Stimulated activated CD8-positive, alpha-beta memory T cell treated with anti-CD3 and anti-CD28 coated beads, Interleukin-15, amount 100 ng/mL, for 1 hour (primary cell): ENCODE measurements at places on chromosomes 3 and 15.

DNA sequence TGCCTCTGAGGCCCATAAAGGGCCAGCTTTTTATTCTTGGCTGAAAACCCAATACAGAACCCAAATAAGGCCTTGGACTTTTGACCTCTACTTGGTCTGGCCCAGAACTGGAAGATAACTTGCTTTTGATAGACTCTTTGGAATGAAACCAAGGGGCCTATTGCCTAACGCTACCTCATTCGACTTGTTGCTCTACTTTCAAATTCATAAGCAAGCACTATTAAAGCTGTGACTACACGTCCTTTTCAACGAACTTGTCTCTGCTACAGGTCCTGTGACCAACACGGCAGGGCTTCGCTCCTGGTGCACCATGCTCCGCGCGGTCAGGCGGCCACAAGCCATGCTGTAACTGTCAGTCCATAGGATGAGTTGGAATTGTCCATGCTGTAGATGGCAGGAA lies 385.4 kb downstream of the MFSD1 start:
- no peak for DNase-seq

- no peak for DNase-seq
Measured at GRCh38 chr15:58584789-58585461, 153.1 kb downstream of the LIPC start.

DNA sequence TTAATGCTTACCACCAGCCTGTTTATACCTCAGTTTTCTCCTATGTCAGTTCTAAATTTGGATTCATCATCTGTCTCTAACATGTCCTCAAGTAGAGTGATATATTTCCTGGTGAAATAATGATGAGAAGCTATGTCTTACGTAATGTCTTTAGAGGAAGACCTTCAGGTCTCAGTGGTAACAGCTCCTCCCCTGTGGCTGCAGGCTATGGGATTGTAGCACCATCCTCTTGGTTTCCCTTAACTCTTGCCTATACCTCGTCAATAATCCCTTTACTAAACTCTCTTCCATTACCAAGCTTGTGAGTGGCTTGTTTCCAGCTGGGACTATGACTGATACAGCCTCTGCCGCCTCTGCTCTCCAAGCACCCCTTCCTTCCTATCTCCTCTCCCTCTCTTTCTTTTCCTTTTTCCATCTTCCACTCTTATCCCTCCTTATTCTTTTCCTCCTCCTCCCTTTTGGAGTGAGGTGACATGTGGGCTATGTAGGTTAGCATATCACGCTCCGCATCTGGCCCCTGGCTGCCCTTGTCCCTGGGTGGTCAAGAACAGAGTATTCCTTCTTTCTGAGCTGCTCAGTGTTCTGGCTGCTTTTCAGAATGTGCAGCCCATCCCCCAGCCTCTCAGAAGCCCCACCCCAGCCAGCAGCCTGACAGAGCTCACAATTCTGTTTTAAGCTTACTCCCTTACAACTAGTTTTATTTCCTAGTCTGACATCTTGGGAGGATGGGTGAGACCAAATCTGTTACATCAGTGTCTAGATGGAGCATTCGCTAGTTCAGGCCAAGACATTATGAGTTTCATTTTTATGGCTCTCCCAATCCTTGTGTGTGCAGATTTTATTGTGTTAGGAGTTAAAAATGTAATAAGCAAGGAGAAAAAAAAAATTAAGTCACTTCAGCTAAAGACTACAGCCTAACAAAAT lies 75.0 kb upstream of the RNU6-1 start:
- DNase-seq, result no peak

DNA sequence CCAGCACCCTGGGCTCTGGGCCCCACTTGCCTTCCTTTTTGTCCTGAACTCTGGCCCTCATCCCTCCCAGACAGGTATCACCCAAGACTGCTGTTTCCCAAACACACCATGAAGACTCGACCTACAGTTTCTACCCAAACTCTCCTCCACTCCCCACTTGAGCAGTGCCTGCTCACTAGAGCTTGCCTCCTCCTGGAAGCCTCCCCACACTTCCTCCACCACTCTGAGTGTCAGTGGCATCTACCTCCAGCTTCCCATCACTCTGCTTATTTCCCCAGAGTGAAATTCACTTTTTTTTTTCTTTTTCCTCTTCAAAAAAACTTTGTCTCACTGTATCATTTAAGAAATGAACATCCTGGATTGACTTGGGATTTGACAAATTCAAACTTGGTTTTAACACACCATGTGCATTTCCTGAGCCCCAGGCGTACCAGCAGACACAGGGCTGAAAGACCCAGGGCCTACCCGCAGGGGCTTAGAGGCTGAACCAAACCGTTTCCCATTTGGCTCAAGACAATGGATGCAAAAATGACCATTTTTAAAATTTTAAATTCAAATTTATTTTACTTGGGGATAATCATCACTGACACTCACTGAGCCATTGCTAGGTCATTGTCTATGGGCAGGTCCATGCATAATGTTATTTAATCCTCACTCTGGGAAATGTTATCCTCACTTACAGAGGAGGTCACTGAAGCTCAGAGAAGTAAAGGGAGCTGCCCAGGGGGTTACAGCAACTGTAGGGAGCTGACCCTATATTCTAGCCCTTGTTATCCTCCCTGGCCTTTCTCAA lies 62.3 kb downstream of the IQSEC1 start:
- no peak for DNase-seq

DNA sequence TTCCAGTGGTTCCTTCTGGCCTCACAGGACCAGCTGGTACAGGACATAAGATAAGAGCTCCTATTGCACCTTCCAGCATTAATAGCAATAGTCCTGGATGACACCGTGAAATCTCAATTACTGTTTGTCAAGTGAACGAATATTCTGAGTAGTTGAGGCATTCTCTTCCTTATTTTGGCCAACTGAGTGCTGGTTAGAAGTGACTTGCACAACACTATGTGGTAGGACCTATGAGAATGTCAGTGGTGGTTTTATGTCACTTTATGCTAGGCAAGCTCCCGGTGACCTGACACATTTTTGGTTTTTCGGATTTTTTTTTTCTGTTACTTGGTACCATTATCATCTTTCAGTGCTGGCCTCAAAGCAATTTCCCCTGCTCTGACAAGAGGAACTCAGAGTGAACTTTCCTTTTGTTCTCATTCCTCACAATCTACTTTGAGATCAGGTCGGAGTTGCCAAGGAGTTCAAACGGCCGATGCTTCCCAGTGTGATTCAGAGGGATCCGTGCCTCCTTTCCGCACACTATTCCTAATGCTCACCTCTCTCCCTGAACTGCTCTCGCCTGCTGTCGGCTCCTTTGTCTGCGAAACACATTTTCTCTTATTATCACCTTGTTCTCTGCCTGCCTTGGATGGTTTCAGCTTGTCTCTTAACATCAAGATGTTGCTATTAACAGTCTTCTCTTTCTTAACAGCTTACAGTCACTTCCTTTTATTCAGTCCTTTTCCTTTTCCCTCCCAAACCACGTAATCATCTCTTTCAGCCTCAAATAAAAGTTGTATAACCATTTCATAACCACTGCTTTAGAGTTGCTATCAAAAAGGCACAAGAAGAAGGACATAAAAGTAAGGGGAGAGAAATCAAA lies 35.8 kb downstream of the QTRT2 start:
- DNase-seq, result no peak

GRCh38 chr15:69138963-69139362 lies 21.5 kb upstream of the GLCE start:
- DNase-seq, result no peak

DNA sequence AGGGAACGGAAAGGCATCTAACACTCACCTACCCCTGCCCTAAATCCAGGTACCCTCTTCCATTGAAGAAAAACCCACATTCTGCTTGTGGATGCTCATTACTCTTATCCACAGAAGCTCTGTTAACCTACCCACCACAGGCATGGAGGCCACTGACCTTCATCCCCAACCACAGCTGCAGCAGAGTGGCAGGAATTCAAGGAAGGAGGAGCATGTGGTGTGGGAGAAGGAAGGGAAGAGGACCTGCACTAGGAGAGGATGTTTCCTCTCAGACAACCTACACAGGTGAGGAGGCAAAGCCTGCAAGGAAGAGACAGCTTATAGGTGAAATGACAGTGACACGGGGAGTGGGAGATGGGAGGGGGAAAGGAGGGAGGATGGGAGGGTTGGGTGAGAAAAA lies 192.5 kb upstream of the TSC22D2 start:
- no peak for DNase-seq

DNA sequence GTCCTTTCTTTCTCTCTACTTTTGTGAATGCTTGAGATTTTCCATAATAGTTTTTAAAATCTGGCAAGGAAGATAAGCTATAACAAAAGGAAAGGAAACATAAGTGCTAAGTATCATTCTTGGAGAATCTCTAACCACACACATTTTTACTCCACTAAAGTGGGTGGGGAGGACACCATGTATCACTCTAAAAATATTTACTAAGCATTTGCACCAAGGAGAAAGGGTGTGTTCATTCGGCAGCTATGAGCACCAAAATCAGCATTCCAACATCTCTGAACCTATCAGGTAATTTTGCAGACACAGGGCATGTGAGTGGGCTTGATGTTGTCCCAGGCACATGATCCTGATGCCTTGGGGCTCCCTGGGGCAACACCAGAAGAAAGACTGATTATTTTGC lies 5.5 kb downstream of the B4GALT4 start:
- DNase-seq, result no peak

DNA sequence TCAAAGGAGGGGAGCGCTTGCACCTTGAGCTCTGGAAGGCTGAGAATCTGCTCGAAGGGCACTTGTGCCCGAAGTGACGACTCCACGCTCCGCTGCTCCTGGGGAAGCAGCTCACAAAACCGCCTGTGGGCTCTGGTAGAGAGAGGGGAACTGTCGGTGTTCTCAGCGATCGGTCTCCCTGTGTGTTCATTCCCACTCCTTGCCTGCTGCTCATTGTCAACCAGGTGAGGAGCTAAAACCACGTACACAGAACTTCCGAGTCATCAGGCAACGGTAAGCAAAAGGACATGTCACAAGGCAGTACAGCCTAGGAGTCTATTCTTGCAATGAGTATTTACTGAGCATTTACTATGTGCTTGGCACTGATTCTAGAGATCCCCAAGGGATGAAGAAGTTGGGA lies 1.5 kb downstream of the CIB1 start:
- no peak for DNase-seq

DNA sequence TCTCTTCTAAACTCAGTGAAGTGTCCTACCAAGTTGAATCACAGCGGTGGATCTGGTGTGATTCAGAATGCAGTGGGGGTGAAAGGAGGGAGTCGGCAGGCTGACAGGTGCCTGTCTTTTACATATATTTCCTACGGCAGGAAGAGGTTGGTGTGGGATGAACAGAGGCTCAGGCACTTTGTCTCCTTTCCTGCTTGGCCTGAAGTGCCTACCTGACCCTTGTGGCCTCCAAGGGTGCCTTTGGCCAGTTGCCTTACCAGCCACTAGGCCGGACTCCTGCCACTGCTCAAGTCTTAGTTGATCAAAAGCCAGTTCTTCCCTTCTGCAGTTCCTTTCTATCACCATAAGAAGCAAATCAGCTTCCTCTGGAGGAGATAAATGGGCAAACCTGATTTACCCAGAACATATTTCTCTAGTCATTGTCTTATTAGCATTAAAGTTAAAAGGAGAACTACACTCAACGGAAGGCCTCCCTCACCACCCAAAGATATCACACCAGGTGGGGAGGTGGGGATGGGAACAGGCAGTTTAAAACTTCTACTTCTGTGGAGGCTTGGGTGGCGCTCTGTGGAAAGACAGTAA lies 52.1 kb downstream of the CRTC3 start:
- DNase-seq, result no peak

DNA sequence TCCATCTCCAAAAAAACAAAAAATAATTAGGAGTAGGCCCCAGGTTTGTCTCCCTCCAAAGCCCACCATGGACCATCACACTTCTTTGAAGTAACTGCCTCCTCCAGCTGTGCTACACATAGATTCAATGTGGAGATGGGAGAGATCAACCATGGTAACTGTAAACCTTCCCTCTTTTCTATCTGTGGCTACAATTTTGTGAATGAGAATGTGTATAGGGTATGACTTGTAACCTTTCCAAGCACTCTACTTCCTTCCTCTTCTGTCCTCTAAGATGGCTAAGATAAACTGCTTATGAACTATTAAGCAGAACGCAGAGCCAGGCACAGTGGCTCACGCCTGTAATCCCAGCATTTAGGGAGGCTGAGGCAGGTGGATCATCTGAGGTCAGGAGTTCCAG lies 55.5 kb upstream of the ATP11B start:
- DNase-seq, result no peak

GRCh38 chr15:74890665-74890960 lies 771 bp downstream of the MPI start:
- DNase-seq, result no peak

DNA sequence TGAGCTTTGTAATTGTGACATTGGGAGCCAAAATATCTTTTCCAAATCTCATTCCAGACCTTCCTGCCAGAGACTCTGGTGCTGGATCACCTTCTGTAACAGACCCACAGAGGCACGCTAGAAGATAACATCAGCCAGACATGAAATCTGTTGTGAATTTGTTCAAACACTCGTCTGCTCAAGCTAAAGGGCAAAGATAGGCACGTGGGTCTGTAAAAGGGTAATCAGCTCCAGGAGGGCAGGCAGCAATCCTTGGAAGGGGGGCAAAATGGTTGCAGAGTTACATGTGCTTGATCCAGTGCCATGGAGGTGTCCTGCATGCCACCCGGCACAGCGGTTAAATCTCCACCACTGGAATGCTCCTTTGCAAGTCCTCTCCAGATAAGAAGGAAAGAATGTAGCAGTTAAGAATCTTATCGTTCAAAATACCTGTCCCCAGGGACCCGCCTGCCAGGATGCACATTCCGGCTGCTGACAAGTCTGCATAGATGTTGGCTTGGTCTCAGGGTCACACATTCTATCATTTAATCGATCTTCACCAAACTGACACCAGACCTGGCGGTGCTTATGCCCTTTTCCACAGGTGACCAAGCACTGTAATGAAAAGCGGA lies 74.8 kb downstream of the ADAMTS9 start:
- DNase-seq, result no peak

GRCh38 chr3:138465925-138466324 lies 31.5 kb downstream of the ESYT3 start:
- DNase-seq, result no peak

DNA sequence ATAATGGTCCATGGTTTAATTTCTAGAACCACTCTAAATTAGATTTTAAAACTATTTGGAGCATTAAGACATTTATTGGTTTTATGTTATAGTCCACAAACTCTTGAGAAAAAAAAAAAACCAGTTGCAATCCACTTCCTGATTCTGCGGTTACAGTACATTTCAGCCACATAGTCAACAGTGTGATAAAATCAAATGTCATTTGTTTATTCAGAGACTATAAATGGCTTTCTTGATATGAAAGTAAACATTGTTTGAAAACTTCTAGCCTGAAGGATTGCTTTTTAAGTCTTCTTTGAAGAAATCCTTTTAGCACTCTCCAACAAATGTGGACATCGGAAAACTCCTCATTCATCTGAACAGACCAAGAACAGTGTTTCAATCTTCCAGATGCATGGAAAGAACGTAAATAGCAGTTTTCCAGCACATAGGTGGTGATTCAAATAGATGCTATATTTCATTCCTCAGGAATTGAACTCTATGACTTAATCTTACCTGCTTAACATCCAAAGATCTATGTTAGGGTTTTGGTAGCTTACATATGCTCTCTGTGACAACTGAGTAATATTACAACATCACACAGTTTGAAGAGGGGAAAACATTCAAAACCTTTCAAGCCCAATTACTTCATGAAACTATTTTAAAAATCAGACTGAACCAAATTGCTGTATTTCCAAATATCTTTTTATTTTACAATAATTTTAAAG lies 87.8 kb upstream of the UBE2E2 start:
- no peak for DNase-seq
